ENCODE measurements at places on chromosomes 5 and 9. TPM values are rescaled to one million over a fixed set of nuclear protein-coding genes. Genes with fewer than 3 reads are reported as not detected.

The CATSPER3 gene
- total RNA-seq = under 0.01 TPM

The CDC14B gene
- 7.5 TPM for total RNA-seq

The KCNIP1 gene
- 24.4 TPM for total RNA-seq

The THBS4 gene
- 0.20 TPM for total RNA-seq

The TTC16 gene
- total RNA-seq = not detected

The KIAA0825 gene
- total RNA-seq = 0.44 TPM

DNA sequence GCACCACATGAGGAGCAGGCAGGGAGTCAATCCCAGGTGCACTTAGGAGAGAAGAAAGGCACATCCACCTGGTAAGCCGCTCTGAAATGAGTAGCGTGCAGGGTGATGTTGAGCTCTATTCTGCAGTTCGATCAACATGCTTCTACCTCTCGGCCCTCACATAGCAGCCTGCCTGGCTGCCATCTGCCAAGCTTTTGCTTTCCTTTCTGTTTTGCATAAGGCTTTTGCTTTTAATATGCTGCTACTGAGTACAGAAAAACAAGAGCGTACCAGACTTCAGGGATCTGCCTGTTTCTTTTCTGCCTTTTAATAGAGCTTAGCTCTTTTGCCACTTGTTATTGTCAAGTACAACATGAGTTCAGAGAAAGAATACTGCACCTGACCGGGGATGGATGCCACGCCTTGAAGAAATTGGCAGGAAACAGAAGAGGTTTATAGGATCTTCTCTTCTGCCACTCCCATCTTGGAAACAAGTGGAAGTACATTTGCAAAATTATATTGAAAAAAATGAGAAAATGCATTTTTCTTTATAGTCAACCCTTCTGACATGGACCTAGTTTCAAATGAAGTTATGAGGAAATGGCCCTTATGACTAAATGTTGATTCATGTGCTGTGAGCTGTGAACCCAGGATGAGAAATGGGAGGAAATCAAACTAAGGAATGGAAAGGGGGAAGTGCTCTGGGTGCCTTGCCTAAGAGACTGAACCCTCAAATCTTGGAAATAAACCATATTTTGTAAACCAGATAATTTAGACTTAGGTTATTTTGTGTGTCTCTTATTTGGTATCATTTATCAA lies 4.0 kb upstream of the FCHO2 start:
- DNase-seq = no peak

GRCh38 chr5:66565878-66566277 lies 30.3 kb upstream of the MAST4 start:
- DNase-seq = no peak

DNA sequence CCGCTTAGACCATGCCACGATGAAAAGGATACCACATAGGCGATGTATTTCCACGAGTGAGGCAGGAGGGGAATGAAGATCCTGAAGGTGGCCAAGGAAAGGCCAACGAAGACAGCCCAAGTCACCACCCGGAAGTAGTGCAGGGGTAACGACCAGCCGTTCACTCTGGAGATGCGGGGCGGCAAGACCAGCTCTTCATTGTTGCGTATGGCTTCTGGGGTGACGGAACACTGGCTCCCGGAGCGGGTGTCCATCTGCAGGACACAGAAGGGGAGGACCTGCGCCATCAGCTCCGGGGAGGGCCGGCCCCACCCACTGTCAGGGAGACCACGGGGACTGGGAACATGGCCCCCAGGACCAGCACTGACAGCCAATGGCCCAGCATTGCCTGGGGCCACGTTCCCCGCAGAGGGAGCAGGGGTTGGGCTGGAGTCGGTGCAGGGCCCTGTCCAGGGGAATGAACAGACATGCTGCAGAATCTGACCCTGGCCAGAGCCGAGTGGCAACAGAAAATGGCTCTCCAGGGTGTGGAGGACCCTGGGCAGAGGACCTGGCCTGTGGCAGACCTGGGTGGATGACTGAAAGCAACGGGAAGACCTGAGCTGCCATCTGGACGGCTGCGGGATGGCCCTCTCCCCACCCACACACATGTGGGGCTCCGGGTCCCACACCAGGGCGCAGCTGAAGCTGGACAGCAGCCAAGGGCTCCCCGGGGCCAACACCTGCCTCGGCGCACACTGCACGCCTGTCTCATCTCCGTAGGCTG lies 17.7 kb downstream of the ZDHHC11B start:
- no peak for DNase-seq

- peak; percentile 76 for DNase-seq
Observed at GRCh38 chr5:139725073-139725830, 70.4 kb upstream of the PSD2 start.

DNA sequence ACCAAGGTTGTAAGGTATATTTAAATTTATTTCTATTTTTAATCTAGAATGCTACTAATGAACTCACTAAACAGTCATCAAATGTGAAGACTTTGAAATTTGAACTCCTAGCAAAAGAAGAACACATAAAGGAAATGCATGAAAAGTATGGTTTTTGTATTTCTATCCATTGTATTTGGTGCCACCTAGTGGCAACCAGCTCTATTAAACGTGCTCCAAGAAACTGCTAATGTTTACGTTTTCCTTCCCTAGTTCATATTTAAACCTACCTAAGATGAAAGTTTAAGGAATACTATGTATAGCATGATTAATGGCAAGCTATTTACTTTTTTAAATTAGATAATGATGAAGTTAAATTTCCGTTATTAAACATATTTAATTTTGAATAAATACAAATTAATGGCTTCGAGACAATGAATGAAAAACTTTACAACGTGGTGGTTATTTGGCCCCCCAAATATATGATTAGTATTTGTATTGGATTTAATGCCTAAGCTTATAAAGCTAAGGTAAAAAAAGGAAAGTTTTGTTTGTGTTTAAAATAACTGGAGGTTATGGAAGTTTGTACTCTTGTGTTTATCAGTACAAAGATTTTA lies 115.9 kb upstream of the SH3GL2 start:
- peak; percentile 64 for DNase-seq

GRCh38 chr5:1919209-1919566 lies 36.5 kb upstream of the IRX4 start:
- DNase-seq = no peak

DNA sequence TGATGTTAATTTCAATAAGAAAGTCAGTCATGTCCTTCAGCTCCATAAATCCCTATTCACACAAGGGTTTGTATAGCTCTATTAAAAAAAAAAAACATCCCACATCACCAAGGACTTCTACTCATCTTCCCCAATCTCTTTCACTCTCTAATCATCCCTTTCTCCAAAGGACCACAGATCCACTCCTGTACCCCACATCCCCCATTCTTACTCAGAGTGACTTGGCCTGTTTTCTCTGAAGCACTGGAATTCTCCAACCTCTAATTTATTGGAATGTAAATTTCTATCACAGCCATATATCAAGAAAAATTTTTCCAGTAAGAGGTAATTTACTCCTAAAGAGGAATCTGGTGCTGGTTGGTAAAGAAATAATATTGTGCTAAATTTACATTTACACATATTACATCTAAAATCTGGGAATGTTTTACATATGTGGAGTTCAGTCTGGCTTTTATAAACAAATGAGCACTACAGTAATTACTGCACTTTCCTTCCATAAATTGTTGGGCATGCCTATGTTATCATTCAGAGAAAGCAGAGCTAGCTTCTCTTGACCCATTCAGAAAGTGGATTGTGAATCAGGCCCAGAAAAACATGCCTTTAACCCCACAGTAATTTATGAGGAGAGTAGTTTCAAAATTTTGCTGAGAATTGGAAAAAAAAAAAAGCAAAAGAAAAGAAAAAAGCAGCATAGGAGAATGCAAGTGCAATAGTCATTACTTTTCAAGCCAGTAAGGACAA lies 399.5 kb upstream of the TNC start:
- DNase-seq = no peak

DNA sequence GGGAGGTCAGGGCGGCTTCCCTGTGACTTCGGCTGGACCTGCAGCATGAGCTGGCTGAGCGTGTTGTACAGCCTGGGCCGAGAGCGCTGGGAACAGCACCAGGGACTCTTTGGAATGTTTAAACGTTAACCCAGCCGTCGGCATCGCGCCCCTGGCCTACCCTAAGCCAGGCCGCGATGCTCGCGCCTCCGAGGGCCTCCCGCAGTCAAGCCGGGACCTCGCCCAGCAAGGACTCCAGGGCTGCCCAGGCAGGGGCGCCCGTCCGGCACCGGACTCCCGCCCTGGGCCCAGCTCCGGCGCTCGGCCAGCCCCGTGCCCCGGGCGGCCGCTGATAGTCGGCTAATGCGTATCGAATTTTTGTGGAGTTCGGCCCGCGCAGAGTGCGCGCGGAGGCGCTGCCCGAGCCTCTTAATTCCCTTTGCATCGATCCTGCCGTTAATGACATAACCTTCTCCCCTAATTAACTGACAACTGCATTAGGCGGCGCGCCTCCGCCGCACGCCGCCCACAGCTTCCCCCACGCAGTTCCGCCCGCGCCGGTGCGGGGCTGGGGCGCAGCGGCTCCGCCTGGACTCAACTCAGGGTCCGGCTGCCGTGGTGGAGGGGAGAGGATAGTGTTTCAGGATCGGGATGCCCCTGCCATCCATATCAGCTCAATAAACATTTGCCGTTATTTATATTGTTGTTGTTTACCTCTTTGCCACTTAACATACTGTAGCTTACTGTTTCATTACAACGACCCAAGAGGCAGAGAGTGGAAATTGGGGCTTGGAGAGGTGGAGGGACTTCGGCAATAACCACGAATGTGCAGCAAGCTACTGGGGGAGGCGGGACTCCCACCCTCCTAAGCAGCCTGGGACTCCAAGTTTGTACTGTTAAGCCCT lies 28.8 kb upstream of the CDC23 start:
- peak; percentile 52 for DNase-seq

DNA sequence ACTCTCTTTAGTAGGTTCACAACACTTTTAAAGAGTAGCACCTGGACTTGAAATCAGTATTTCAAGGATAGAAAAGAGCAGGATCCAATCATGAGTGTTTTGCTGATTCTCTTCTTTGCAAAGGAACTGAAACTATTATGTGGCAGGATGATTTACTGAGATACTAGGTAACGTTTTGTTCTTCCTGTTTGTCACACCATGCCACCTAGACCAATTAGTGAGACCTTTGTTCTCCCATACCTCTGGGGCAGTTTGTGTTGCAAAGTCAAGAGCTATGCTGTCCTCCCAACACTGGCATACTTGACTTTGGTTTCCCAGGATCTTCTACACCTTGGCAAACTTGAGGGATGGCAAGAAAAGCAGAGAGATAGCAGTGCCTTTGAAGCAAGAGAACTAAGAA lies 43.4 kb downstream of the PPP1R2B start:
- DNase-seq = no peak

DNA sequence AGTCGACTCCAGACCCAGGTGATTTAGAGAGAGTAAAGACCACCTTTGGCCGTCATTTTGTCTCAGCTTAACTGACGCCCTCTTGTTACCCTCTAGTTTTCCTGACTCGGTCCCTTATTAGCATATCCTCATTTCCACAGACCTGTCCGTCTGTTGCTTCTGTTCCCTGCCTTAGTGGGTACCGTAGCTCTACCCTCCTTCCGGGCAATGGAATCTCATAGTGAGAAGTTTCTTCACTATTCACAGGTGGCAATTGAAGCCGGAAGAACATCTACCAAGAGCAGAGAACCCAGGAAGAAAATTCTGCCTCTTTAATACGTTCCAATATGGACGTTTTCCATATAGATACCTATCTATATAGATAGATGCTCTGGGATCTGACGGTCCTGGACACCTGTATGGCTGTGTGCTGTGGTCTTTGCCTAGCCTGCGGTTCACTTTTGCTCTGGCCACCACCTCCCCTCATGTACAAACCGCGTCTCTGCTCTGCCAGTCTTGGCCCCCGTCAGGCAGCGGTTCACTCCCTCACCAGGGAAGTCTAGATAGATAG lies 652 bp upstream of the TMEM161B start:
- DNase-seq = peak; percentile 9

- DNase-seq = no peak
Observed at GRCh38 chr5:179254638-179255271, 90.5 kb downstream of the ADAMTS2 start.

DNA sequence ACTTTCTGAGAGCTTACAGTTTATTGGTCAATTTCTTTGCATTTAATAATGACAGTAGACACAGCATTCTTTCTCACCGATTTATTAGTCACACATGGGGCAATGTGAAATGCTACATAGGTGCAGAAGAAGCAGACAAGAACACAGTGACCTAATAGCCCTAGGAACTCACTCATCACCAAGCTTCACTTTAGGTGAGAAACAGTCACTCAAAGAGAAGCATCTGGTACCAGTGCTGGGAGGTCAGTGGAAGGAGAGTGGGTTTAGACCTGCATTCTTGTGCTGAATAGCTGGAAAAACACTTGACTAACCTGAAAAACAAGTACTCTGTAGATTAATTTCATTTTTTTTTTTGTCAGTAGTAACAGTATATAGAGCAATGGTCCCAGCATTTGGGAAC lies 179.6 kb downstream of the GRIA1 start:
- DNase-seq = no peak

- peak; percentile 92 for DNase-seq
Observed at GRCh38 chr9:136023410-136024225, 62.4 kb upstream of the UBAC1 start.

DNA sequence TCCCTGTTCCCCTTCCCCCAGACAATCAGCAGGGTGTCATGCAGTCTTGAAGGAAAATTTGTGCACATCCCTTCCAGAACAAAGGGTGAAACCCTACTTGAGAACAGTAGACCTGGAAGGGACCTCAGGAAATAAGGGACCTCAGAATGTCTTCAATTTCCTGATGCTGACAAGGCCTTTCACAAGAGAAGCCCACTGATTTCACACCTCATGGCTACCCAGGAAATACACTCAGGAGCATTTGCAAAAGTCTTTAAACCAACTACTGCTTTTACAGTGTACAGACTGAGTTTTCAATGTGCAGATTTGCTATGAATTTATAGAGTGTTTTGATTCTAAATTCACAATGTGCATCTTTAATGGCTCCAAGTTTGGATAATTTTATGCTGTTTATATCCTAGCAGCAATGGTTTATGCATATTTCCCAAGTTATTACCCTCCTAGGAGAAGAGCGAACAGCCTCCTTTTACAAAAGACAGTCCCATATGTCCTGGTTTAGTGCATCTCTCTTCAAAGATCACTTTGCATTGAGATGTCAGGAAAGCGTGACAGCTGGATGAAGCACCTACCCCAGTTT lies 74.8 kb downstream of the GALNT10 start:
- no peak for DNase-seq

GRCh38 chr5:83590966-83591365 lies 119.4 kb downstream of the VCAN start:
- no peak for DNase-seq

GRCh38 chr5:55509796-55510522 lies 24.8 kb downstream of the PLPP1 start:
- no peak for DNase-seq

DNA sequence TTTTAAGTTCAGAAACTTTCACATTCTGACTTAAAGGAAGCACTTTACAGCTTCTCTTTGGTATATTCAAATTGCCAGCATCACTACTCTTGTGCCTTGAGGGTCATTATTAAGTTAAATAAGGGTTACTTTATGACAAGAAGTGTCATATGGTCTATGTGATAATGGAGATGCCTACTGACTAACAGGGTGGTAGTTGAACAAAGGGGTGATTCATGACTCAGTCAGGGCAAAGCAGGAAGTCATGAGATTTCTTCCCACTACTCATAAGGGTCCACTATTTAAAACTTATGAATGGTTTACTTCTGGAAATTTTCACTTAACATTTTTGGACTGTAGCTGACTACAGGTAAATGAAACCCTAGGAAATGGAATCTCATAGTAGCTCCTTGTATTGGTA lies 938.3 kb upstream of the PTPRD start:
- no peak for DNase-seq

GRCh38 chr9:684054-684890 lies 157.2 kb upstream of the DMRT1 start:
- DNase-seq = no peak

Data from lung microvascular endothelial cell (primary cell).